Stimulated activated CD4-positive, alpha-beta T cell treated with anti-CD3 and anti-CD28 coated beads, Interleukin-4, amount 100 ng/mL, for 1 hour (primary cell): ENCODE measurements at places on chromosomes 3 and 15.

DNA sequence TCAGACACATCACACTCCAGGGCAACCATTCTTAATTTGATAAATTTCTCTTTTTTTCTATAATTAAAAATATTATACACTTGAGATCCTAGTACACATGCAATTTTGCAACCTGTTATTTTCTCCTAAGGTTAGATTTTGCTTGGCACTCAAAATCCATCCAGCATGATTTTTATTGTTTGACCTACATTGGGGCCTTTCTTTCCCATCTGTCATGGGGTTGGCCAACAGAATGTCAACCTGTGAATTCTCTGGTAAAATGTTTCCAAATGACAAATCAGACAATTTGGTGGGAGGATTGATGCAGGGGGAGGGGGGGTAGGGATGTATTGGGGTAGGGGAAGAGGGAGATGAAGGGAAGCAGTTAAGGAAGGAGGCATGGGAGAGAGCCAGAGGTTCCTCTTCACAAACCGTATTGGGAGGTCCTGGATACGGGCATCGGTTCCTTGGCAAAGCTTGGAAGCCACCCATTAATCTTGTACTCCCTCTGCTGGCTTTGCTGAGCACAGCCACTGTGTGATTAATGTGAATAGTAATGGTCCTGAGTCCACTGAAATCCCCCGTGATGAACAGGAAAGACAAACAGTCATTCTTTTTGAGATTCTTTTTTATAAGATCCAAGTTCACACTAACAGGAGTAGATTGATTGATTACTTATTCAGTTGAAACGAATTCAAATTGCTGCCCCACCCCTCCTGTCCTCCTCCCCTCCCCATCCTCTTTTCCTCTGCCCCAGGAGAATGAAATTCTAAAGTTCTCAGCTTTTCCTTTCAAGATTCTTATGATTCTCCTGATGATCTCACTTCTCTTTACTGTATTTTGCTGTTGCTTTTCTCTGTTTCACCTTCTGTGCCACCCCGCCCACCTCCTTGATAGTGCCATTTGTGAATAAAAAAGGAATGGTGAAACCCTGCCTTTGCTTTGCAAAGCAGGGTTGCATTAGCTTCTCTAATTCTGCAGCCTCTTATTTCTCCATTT is 82.2 kb upstream of the SLC25A26 start:
- DNase-seq = no peak

DNA sequence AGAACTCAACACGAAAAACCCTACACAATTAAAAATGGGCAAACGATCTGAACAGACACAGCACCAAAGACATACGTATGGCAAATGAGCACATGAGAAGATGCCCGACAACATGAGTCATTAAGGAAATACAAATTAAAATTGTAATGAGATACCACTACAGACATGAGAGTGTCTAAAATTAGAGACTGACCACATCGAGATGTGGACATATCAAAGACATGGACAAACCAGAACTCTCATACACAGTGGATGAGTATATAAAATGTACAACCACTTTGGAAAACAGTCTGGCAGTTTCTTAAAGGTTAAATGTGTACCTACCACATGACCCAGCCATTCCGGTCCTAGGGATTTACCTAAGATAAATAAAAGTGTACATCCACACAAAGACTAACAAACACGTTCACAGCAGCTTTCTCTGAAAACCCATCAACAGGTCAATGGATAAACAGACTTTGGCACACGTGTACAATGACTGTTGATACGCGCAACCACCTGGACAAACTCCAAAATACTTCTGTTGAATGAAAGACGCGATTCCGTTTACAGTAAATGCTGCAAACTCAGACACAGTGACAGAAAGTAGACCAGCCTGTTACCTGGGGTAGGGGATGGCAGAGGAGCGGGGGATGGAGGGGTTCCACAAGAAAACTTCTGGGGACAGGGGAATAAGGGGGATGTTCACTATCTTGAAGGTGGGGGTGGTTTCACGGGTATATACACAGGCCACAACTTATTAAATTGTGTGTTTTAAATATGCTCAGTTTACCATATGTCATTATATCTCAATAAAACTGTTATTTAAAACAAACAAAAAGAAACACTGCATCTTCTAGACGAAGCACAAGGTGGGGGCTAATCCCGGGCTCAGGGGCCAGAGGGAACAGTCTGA is 2.1 kb downstream of the TNK2 start:
- no peak for DNase-seq

DNA sequence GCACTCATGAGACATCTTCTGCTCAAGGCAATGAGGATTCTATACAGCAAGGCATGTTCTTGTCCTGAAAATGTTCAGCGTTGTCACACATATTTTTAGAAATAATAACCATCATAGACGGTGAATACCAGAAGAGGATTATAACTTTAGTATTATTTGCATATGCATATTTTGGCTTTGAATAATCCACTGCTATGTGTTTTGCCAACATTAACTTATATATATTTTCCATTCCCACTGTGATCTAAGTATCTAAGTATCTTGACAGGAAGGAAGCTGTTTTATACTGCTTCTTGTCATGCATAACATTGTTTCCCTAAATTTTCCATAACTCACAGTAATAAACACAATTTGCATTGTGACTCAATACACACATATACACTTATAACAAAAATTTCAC is 509.5 kb downstream of the TBL1XR1 start:
- no peak for DNase-seq

DNA sequence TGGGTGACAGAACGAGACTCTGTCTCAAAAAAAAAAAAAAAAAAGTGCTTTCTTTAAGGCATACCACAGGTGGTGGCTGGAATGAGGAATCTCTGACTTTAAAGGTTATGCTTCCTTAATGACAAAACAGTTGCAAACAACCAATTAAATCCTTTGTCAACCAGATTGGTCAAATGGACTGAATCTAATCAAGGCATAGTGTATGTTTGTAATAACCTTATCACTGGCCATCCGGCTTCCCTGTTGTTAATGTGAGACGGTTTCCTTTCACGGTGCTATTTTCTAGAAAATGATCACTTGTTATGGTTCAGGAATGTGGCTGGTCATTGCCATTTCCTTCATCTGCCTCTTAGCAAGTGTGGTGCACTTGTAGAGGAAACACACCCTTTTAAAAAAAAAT is 75.9 kb downstream of the FLNB start:
- DNase-seq = no peak

DNA sequence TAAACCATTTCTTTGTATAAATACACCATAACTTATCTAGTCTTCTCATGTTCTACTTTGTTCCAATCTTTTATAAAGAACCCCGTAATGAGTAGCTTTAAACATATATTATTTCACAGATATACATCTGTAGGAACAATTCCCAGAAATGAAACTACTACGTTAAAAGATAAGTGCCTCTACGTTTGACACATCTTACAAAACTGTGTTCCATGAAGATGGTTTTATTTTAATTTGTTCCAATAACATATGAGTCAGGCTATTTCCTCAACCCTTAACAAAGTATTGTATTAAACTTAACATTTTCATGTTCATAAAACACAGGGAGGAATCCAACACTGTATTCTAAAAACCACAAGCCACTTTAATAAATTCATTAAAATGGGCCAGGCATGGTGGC is 52.9 kb downstream of the TRPM7 start:
- no peak for DNase-seq

DNA sequence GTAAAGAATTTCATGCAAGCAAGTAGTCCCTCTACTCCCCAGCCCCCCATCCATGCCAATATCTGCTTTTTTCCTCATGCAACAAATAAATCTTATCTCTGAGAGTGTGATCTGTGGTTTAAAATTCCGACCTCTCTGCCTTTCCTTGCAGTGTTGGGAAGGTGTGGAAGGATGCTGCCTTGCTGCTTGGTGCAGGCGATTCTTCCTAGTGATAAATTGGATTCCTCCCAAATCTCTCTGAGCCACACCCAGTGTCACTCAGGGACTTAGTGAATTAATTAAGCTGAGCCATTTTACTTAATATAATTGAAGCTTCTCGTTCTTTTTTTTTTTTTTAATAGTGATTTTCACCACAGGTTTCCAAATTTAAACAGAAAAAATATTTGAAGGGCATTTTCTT is 3.4 kb downstream of the GAP43 start:
- no peak for DNase-seq

DNA sequence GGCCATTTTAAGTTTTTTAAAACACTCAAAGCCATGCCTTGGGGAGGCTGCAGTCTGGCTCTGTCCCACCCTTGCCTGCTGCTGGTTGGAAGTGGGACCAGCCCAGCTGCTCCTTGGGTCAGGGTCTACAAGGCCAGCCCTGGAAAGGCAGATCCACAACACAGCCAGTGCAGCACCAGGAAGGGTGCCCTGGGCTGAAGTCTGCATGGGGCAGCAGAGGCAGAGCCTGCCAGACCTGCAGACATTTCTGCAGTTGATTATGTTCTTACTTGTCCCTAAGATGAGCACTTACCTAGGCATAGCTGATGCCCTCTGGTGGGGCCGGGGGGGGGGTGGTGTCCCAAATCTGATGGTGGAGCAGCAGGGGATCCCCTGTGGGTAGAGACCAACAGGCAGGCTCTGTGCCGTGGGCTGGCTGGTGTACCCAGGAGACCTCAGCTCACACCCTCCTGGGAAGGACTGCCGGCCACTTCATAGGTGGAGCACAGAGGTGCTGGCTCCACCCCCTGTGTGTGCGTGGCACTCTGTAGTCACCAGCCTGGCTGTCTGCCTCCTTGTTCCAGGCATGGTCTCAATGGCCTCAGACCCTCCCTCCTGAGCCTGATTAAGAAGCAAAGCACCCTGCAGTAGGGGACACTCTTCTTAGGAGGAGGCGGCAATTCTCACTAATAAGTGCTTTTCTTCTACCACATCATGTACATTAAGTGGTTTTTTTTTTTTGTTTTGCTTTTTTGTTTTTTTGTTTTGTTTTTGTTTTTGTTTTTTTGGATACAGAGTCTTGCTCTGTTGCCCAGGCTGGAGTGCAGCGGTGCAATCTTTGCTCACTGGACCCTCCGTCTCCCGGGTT is 97.4 kb upstream of the KLF13 start:
- DNase-seq = no peak

- DNase-seq = no peak
Measured at GRCh38 chr3:99287876-99288275, 350.5 kb upstream of the COL8A1 start.

DNA sequence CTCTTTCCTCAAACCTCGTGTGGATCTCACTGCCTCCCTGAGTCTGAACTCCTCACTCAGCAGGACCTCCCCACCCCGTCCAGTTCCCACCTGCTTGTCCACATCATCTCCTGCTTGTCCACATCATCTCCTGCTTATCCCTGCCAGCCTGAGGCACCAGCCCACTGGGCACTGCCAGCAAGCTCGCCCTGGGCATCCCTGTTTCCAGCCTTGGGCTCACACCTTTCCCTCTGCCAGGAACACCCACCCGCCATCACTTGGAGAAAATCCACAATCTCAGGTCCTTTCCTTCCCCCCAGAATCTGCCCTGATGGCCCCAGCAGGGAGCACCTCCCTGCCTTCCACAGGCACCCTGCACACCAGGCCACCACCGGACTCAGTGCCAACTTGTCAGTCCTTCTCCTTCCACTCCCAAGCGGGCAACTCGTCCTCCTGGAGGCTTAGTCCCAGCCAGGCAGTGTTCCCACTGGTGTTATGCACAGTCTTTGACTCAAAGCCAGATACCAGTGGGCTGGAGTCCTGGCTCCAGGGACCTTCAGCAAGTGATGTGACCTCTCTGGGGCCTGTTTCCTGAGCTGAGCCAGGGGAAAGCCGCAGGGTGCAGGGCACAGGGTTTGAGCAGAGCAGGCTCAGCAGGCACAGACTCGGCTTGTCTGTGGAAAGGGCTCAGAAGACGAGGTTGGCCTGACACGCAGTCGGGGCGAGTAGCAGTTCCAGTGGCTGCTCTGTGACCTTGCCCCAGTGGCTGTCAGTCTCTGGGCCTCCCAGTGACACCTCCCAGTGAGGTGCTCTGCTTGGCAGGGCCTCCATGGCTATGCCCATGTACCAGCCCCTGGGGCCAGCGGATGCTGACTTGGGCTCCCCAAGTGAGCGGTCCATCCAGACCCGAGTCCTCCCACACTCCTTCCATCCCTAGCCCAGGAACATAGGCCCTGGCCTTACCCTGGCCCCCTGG is 9.5 kb upstream of the MESP2 start:
- DNase-seq = no peak

DNA sequence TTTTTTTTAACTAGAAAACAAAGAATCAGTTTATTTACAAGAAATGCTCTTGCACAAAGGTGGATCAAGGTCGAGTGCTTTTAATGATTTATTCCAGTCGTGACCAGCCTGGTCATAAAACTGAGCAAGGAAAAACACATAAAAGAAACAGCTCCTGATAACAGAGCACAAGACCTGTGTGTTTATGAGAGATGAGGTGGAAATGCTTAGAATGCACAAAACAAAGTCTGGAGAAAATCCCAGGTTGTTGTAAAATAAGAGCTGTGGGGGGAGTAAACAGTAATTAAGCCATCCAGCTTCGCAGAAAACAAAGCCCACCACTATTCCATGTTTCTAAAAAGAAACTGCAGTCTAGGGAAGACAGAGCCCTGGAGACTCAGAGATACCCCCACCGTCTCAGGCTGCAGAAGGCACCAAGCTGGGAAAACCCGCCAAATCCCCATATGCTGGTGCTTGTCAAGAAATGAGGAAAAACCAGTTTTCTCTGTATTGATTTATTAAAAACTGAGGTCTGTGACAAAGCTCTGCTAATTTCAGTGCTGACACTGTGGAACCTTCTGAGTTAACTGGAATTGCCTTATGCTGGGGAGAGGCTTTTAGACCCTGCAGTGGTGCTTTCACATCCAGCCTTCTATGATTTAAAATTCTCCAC is 139.3 kb downstream of the ADAMTS17 start:
- no peak for DNase-seq

DNA sequence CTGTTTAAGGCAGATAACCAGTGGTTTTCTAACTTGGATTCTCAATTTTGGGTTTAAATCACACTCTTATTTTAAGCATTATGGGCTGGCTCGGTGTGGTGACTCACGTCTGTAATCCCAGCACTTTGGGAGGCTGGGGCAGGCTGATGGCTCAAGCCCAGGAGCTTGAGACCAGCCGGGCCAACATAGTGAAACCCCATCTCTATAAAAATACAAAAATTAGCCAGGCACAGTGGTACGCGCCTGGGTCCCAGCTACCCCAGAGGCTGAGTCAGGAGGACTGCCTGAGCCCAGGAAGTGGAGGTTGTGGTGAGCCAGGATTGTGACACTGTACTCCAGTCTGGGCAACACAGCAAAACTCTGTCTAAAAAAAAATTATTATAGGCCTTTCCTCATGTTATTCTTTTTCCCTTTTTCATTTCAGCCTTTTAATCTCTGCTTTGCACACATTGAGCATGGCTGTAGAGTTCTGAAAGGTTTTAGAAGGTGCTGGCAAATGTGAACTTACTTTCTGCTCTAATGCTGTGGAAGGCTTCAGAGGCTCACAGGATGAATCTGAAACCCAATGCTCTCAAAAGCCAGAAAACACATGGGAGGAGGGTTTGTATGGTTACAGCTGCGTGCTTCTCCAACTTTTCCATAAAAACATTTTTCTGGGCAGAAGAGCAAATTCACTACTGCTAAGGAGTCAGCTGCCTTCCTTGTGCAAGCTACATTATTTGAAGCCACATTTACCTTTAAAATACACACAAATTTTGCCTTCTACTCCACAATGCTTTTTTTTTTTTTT is 32.5 kb downstream of the CHAC1 start:
- no peak for DNase-seq
